Activated naive CD8-positive, alpha-beta T cell treated with anti-CD3 and anti-CD28 coated beads, Interleukin-2, amount 50 U/mL, for 24 hours (primary cell): ENCODE measurements at places on chromosomes 3 and 15.

GRCh38 chr15:60128710-60129109 is 124.6 kb downstream of the FOXB1 start:
- DNase-seq = no peak
- no peak overlapping the region for H3K27ac ChIP-seq
- peaks cover 41% of the 10 kb centered on the region for H3K4me1 ChIP-seq
- no peaks in the 10 kb centered on the region for H3K27me3 ChIP-seq

GRCh38 chr3:23114432-23114831 is 88.7 kb upstream of the UBE2E2 start:
- peaks cover 11% of the 10 kb centered on the region for H3K27me3 ChIP-seq
- DNase-seq = no peak
- peaks cover 21% of the 10 kb centered on the region for H3K4me1 ChIP-seq
- H3K27ac ChIP-seq = no peak overlapping the region

- no peaks in the 10 kb centered on the region for H3K4me1 ChIP-seq
- peaks cover 2% of the 10 kb centered on the region for H3K36me3 ChIP-seq
- peaks cover 2% of the 10 kb centered on the region for H3K27me3 ChIP-seq
- DNase-seq = no peak
Observed at GRCh38 chr3:168051531-168052471, 43.9 kb downstream of the GOLIM4 start.

DNA sequence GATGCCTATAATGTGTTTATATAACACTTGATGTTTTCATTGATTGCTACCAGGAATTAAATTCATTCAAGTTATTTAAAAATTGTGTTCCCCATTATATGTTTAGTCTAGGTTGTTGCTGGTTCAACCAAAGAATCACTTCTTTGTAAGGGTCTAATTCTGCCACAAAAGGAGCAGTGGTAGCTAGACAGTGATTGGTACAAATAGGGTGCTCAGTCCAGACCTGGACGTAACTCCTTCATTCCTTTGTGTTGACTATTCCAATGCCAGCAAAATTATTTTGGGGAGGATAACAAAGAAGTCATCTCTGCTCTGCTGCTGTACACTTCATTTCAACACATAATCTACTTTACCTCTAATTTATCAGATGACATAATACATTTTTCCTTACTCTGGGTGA is 1.2 kb downstream of the CHMP2B start:
- peaks cover 3% of the 10 kb centered on the region for H3K36me3 ChIP-seq
- H3K27me3 ChIP-seq = peaks cover 17% of the 10 kb centered on the region
- H3K4me3 ChIP-seq = peak overlapping the region; percentile 96
- no peak for DNase-seq
- H3K27ac ChIP-seq = no peak overlapping the region
